ENCODE measurements at places on chromosomes 1 and 21.

GRCh38 chr1:235885655-235886262, 19.1 kb upstream of the LYST start:
- DNase-seq: no peak

DNA sequence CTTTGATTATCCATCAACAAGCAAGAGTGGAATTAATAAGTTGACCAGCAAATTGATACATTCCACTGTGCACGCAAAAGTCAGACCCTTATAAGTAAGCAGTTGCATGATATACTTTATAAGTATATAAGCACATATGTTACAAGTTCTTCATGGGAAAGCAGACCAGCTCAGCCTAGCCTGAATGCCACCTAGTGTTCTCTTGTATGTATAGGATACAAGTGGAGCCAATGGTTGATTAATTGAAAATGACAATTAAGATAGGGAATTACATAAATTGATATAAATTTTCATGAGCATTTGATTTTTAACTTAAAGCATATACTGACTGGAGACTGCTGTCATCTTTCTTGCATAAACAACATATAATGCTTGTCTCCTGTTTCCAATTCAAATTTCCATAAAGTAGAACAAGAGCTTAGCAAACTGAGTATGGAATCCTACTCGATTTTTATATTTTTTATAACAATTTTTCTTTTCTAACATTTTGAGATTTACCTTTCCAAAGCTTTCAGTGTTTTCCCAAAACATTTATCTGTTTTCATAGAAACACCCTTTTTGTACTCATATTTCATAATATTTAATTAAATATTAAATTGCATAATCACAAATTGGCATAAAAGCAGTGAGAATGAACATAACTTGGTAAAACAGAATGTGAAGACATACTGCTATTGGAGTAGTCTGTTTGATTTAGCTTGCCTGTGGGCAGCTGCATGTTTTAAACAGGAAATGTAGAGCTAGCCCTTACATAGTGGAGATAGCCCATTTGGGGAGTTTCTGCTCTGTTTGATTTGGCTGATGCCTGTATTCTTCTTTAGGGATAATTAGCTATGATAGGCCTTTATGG, 62.8 kb downstream of the MAGI3 start:
- DNase-seq: peak; percentile 34

- DNase-seq: no peak
Observed at GRCh38 chr1:203267912-203268311, 37.4 kb upstream of the BTG2 start.

- DNase-seq: peak; percentile 53
Observed at GRCh38 chr1:71509051-71509595, 428.3 kb upstream of the ZRANB2 start.

GRCh38 chr1:212671342-212672031, 28.2 kb downstream of the BATF3 start:
- DNase-seq: peak; percentile 62

DNA sequence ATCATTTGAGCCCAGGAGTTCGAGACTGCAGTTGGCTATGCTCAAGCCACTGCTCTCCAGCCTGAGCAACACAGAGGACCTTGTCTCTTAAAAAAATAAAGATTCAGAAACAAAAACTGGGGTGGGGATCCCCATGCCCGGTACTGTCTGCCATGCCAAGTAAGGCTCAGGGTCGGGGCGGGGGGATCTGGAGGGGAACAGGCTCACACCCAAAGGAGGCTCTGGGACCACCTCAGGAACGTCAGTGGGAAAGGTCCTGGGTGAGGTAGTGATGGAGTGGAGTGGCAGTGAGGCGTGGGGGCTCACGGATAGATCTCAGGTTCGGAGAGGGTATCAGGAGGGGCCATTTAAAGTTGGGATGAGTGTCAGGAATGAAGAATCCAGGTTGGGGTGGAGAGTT, 765 bp upstream of the S100A4 start:
- no peak for DNase-seq
